ENCODE measurements at places on chromosomes 12 and 14.

DNA sequence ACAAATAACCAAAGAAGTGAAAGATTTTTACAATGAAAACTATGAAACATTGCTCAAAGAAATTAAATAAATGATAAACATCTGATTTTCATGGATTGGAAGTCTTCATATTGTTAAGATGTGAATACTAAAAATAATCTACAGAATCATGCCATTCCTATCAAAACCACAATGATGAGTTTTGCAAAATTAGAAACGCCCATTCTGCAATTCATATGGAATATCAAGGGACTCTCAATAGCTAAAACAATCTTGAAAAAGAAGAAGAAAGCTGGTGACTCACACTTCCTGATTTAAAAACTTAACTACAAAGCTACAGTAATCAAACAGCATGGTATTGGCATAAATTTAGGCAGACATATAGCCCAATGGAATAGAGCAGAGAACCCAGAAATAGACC lies 40.2 kb upstream of the CCT2 start:
- no peak for DNase-seq

- DNase-seq, result no peak
Measured at GRCh38 chr12:49643961-49644619, 20.7 kb downstream of the PRPF40B start.

- no peak for DNase-seq
Measured at GRCh38 chr14:69999261-69999674, 120.1 kb downstream of the SMOC1 start.

DNA sequence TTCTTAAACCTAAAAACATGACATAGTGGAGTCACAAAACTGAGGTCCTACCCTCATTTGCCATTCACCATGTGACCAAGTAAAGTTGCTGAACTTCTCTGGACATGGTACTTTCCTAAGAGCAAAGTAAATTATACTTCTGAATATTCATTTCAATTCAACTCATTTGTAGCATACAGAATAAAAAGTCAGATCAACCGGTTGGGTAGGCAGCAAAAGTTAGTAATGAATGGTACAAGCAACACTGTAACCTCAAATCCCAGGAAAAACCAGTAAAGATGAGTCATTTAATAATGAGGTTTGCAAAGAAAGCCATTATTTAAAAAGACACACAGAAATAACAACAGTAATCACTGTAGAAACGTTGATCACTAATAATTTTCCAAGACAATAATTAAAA lies 8.7 kb downstream of the POLE2 start:
- DNase-seq, result no peak
